ENCODE measurements at places on chromosomes 16 and 17.

GRCh38 chr16:12530302-12530701 lies 273.4 kb downstream of the CPPED1 start:
- no peak for DNase-seq

- no peak for DNase-seq
Measured at GRCh38 chr17:73722165-73722564, 77.9 kb upstream of the SDK2 start.

- DNase-seq = no peak
Measured at GRCh38 chr17:55072898-55073297, 104.3 kb downstream of the STXBP4 start.

DNA sequence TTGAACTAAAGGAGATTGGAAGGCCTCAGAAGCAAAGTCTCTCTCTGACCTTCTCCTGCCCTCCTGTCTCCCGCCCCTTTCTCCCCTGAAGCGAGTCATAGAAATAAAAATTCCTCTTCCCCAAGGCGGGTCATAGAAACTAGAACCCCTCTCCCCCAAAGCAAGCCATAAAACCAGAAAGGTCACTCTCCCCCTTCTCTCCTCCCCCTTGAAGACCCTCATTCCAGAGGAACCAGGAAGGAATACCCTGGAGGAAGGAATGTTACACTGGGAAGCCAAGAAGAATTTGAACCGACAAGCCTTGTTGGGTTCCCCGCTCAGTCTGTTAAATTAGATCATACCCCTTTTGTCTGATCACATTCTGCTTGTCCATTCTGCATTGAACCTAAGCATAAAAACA lies 2.7 kb upstream of the GJC1 start:
- DNase-seq = no peak

DNA sequence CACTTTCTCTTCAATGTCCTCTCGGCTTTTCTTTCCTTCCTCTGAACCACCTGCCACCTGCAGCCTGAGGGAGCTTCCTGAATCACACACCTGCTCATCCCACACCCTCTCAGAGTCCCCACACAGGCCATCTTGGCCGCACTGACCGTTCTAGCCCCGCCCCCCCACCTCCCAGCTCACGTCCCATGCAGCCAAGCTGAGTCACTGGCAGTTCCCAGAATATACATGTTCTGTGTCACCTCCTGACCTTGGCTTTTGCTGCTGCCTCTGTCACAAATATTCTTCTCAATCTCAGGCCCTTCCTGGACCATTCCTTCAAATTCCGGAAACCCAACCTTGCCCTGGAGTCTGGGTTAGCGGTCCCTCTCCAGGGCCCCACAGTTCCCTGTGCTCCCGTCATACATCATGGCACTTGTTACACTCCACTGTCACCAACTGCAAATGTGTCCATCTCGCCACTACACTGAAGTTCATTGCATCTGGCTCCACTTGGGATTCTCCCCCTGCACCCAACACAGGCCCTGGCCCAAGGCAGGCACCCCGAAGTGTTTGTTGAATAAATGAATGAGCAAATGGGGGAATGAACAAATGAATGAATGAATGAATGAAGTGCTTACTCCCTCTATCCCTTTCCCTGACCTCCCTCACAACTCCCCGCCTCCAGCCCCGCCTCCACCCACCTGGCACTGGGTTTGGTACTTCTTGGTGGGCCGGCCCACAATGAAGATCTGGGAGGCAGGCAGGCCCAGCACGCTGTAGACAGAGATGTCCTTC lies 12.8 kb downstream of the PIMREG start:
- DNase-seq = no peak

DNA sequence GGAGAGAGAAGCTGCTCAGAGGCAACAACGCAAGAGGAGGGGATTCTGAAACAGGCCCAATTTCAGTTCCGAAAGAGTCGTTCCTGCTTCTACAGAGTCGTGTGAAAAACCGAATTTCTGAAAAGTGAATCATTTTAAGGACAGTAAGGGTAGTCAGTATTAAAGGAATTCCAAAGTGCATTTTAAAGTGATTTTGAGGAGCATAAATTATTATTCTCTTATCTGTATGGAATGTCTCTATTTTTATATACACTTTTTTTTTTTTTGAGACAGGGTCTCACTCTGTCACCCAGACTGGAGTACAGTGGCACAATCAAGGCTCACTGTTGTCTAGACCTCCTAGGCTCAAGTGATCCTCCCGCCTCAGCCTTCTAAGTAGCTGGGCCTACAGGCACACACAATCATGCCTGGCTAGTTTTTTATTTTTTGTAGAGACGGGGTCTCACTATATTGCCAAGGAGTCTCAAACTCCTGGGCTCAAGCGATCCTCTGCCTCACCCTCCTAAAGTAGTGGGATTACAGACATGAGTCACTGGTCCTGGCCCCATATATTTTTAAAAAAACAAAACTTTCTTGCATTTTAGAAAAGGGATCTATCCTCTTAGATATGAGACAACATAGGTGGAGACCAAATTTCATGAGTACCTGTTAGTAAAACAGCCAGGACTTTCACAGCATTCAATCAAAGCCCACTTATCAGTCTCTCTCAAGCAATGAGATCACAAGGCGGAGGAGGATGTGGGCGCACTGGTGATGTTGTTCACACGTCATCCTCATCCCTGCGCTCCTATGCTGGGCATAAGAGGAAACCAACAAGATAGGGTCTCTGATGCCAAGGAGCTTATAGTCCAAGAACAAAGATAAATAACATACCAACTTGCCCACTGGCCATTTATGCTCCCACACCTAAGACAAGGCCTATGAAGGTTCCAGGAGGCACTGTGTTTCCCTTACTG lies 53.2 kb downstream of the SMG6 start:
- DNase-seq = no peak

DNA sequence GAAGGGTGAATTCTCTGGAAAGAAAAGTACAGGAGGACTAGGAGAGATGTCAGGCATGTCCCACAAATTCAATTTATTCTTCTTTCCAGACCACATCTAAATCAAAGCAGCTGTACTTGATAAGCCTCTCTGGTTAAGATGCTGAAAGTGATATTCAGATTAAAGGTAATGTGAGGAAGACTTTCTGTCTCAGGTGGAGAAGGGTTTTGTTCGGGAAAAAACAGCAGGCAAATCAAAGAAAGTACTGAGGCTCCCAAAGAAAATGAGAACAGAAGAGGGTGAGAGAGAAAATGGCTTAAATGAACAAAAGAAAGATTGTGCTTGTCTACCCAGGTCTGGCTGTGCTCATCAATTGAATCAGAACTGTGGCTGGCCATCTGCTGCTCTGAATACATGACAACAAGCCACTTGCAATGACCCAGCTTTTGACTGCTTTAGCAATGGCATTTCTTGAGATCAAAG lies 55.6 kb downstream of the MMD start:
- DNase-seq = no peak

GRCh38 chr17:80323982-80324381 lies 63.3 kb downstream of the RNF213 start:
- no peak for DNase-seq

DNA sequence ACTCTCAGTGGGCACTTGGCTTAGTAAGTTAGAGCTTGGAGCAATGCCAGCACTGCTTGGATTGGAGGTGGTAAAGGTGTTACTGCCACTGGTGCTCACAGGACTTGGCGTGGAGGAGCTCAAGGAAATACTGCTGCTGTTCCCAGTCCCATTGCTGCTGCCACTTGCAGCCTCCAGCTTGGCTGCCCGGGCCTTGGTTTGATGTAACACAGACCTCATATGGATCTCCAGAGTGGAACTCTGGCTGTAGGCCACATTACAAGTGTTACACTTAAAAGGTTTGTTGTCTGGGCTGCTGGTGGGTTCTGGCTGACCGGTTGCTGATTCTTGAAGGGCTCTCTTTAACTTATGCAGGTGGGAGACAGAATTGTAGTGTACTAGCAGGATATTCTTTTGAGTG lies 250.3 kb downstream of the ZFHX3 start:
- DNase-seq = no peak

GRCh38 chr16:31071861-31072260 lies 2.2 kb downstream of the ZNF668 start:
- no peak for DNase-seq

GRCh38 chr16:2953706-2954627 lies 10.1 kb upstream of the KREMEN2 start:
- no peak for DNase-seq

DNA sequence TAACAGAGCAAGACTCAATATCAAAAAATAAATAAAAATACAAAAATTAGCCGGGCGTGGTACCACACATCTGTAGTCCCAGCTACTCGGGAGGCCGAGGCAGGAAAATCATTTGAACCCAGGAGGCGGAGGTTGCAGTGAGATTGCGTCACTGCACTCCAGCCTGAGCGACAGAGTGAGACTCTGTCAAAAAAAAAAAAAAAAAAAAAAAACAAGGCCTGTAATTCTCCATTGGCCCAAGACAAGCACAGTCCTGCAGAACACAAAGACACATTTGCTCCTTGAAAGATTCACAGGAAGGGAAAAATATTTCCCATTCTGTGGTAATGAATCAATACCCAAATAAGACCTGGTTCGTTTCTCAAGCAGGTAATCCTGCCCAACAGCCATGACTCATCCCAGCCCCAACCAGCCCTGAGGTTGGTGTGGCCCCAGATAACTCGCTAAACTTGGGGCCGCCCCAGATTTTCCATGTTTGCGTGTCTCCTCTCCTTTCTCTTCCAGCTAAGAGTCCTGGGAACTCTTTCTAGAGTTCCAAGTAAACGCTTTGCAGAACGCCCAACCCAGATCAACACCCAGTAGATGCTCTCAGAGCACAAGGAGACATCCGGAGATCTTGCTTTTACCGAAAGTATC lies 40.3 kb upstream of the SNN start:
- DNase-seq = no peak

DNA sequence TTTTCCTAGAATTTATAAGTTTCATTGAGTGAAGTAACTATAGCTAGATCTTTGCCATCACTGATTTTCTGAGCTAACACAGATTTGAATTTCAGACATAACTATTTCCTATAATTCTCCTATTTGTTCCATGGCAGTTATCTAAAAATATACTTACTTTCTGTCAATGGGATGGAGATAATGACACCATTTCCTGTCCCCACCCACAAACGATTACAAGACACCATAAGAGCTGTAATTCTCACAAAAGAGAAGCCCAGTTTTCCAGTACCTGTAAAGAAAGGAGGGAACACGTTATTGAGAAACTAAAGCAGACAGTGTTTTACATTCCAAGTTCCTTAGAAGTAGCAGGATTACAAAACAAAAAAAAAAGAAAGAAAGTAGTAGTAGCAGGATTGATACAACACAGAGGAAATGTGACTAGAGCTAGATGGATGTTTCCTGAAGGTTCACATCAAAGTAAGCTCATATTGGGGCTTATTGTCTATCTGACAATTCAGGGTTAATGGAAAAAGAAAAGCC lies 110.9 kb upstream of the TOB1 start:
- no peak for DNase-seq

- no peak for DNase-seq
Measured at GRCh38 chr17:49703557-49704277, 4.0 kb downstream of the SLC35B1 start.

DNA sequence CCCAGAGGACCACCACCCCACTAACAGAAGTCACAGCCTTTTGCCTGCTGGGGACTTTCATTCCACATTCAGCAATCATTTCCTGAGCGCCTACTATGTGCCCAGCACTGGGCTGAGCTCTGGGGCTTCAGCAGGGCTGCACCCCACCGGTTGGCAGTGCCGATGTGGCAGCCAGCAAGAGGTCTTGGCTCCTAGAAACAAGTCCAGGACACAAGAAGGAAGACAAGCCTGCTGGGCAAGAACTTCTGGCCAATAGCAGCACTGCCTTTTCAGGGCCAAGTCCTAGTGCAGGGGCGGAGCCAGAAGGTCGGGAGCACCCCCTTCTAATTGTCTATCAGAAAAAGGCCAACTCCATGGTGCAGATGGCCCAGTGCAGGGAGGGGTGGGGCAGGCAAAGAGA lies 13.0 kb upstream of the HOXB9 start:
- no peak for DNase-seq

GRCh38 chr17:48478224-48479013 lies 48.4 kb upstream of the SKAP1 start:
- DNase-seq = no peak

DNA sequence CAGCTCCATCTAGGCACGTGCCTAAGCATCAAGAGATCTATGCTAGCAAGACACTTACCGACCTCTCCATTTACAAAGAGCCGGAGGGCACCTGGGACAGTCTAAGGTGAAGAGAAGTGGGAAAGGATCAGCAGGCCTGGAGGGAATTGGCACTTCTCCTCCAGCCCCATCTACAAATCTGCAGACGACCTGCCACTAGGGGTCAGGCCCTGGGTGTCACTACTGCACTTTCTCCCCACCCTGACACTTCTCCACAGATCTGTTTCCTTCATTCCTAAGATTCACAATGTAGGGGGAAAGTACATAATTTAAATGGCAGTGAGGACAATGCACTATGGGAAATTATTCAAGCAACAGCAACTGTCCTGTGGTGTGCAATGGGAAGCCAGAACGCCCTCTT lies 8.1 kb downstream of the MKS1 start:
- DNase-seq = no peak

DNA sequence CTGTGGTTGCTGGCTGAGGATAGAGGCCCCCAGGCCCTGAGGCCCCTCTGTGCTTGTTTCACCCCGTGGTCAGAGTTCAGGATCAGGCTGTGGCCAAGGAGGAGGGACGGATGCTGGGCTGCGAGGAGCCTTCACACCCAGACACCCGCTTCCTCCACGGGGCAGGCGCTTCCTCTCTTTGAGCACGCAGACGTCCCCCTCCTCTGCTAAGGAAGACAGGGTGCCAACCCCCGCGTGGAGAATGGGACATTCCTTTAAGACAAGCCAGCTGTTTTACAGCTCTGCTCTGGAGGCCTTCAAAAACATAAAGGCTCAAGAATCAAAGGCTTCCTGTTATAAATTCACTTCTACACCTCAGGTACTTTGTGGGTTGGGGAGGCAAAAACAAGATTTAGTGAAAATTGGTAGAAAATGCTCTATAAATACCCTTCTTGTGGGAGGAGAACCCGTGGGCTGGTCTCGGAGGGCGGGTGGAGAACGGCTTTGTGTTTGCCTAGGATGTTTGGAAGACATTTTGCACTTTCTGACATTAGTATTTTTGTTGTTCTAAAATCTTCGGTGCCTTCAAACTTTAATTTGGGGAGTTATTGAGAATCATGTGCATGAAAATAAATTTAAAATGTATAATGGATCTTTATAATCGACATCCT lies 60.8 kb upstream of the FOXF1 start:
- no peak for DNase-seq

DNA sequence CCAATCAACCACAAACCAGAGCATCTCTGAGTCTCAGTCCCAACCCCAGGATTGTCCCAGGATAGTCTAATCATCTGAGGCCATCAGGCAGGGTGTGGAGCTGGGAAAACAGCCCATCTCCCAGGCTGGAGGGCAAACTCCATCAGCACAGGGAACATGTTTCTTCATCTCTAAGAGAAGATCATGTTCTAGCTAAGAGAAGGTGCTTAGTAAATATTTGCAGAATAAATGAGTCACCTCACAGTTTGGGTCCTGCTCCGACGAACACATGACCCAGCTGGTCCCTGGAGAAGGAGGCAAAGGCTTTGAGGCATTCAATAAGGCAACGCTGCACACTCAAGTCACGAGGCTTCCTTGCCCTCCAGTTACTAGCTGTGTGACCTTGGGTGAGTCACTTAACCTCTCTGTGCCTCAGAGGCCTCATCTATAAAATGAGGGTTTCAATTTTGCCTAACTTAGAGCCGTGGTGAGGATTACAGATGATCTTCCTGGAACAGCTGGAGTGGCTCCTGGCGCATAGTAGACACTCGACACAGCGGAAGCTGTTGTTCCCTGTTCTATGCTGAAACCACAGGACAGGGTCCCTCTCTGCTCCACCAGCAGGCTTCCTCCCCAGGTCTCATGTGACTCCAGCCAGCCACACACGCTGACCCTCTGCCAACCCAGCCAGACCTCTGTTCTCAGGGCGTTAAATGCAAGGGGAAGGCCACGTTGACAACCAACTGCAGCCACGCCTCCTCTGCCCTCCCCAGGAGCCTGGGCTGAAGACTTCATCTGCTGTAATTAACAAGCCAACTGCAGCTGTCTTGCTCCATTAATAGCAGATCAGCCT lies 10.3 kb upstream of the RPL38 start:
- DNase-seq = no peak
